ENCODE measurements at places on chromosomes 16 and 17.

DNA sequence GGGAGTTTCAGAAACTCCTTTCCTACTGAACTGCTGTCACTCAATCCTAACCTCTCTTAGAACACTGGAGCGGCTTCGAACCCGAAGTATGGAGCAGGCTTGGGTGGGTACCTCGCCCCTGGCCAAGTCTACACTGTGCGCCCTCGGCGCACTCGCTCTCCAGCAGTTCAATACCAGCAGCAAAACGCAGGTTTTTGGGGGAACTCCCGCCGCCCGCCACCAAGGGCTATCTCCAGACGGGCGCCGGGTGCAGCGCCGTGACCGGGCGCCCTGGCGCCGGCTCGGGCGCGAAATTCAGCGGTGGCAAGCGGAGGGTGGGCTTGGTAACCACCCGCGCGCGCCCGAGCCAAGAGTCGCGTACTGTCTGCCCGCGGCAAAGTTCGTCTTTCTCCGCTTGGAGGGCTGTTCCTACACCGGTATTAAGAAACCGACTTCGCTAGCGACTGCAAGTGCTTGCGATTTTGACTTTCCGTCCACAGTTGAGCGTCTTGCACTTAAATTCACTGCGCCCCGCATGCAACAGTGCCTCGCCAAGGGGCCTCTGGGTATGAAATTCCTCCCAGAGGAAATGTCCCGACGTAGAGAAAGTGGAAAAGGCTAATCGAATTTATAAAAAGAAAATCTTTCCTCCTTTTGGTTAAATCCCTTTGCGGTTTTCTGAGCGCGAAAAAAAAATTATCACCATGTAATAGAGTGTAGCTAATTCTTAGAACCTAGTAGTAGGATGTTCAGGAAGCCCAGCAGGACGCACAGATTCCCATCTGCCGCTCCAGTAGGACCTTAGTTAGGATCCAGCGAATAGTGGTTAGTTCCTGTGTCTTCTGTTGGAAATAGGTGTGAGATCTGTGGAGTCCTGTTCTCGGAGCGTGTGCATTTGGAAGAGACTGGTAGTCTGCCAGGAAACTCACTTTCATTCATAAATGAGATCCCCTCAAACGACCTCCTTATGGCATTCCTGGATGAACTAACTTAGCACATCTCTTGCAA lies 5.0 kb upstream of the SALL1 start:
- no peak for DNase-seq

GRCh38 chr17:41343029-41343428 lies 7.6 kb downstream of the KRT33A start:
- DNase-seq: no peak

- DNase-seq: no peak
Measured at GRCh38 chr17:8503368-8503767, 67.7 kb downstream of the NDEL1 start.

DNA sequence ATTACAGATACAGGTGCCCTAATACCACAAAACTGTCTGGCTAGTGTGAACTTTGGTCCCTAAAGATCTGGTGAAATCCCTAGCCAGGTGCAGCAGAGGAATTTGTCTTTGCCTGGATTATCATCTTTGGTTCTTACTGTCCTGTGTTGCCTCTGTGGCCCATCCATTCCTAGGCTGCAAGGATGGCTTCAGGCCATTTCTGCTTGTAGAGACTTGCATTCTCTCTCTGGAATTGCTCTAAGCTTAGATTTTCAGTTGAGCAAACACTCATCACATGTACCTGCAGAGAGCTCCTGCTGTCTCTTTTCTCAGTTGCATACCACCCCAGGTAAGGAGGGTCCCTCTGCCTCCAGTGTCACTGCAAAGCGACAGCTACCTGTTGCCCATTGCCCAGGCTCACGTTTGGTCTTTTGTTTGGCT lies 114.9 kb downstream of the PRKCA start:
- no peak for DNase-seq

GRCh38 chr17:66892246-66892645 lies 57.3 kb downstream of the CACNG5 start:
- DNase-seq: no peak

DNA sequence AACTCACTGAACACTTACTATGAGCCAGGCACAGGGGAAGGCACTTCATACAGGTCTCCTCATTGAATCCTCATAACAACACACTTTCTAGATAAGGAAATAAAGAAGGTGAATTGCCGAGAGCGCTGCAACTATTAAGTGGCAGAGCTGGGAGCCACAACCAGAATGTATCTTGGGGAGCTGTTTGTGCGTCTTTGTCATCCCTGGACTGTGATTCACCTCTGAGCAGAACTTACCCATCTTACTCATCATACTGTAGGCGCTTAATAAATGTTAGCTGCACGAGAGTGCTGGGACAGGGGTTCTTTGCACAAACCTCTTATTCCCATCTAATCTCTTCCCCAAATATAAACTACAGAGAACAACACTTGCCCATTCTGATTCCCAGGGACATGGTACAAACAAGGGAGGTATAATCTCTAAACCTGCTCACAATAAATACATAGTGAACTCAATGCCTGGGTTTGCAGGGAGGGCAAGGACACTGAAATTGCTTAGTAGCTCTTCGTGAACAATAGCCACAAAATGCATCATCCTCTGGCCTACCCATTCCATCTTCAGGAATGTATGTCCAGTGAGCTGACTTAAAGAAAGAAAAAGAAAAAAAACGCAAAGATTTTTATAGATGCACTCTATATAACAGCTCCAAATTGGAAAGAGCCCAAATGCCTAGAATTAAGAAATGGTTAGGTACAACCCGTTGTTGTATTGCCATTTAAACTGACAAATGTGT lies 43.0 kb downstream of the MYO18A start:
- DNase-seq: no peak

DNA sequence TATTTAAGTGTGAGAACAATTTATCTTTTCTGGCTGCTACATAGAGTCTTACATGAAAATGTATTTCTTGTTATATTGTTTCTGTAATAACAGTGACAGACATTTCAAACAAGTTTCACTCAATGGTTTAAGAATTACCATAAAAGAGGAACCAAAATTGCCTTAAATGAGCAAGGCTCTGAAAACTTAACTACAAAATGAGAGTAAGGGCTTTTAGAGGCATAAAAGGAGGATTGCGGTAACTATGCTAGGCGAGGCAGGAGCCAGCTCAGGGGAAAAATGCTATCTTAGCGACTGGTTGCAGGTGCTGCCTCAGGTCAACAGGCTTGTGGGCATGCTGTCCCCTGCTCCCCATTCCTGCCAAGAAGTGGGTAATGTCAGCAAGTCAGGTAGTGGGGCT lies 81.7 kb upstream of the MSI2 start:
- DNase-seq: no peak

All from transverse colon (tissue), 4 donors.